NCI-H2107 (cell line): ENCODE measurements at places on chromosomes 3 and 15.
A peak's percentile ranks its signal among the peaks of the same experiment; 100 is the strongest.

DNA sequence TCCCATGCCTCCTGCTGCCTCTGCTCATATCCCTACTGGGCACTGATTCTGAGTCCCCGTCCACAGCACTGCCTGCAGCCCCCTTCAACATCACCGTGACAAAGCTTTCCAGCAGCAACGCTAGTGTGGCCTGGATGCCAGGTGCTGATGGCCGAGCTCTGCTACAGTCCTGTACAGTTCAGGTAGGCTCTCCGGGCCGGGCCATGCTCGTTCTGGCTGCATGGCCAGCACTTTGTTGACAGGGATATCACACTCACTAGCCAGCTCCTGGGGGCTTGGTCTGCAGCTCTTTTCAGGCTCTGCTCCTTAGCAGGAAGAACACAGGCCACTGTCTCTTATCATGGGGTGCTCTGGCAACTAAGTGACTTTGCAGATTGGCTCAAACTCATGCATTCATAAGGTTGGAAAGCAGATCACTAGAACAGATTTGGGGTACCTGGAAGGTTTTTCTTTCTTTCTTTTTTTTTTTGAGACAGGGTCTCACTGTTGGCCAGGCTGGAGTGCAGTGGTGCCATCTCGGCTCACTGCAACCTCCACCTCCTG is 6.0 kb downstream of the TYRO3 start:
- DNase-seq = no peak

DNA sequence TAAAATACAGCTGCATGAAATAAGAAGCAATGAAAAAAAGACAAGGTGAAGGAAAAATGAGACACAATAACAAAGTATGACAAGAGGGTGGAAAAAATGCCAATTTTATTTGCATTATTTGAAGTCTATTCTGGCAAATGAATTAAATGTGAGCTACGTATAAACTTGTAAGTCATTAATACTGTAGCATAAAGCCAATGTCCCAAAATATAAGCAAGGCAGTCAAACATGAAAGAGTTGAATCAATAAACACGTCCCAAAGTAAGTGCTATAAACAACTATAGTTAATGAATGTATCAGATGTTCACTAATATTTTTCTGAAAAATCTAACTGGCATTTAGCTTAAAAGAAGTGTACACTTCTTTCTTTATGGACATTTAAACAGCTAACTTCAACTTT is 481.9 kb downstream of the ROBO1 start:
- DNase-seq = no peak

GRCh38 chr15:73753250-73754130 is at the start of gene INSYN1:
TSS of gene INSYN1 (minus strand) at chr15:73753351. CDS start at chr15:73751130, 2,221 bp downstream.
- no peak for DNase-seq

DNA sequence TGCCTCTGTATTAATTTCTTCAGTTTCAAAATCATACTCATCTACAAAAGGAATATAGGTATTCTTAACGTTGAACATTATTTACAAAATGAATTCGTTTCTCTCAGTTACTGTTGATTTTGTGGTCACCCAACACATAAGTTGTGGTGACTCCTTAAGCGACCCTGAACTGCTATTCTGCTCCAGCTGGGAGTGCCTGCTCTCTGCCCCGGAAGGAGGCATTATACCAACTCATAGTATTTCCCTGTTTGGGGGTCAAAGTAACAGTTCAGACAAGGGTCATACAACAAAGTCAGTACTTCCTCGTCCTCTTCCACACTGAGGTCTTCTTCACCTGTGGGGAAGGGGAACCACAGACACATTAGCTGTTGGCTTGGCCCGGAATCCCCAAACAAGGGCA is 75.7 kb upstream of the FAM3D start:
- no peak for DNase-seq

- DNase-seq = no peak
These were observed 231.0 kb upstream of the CHRNA7 start for GRCh38 chr15:31799319-31799714.

GRCh38 chr3:16136055-16136454 is 38.4 kb upstream of the GALNT15 start:
- DNase-seq = no peak

GRCh38 chr3:108159865-108160264 is 62.4 kb downstream of the IFT57 start:
- no peak for DNase-seq

DNA sequence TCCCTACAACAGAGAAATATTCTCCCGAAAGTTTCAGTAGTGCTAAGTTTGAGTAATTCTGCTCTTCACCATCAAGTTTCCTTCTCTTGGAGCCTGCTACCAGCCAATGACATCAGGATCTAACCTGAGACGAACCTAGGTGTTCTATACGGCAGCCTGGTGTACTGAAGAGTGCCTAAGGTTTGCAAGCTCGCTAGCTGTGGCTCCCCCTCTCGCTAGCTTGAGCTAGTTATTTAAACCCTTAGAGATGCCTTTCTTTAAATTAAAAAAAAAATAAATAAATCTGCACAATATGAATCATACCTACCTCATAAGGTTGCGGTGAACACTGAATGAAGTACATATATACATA is 1.4 kb upstream of the COL8A1 start:
- DNase-seq = no peak

- DNase-seq = no peak
These were observed 163.3 kb downstream of the PLCH1 start for GRCh38 chr3:155581579-155581978.

- no peak for DNase-seq
These were observed 69.2 kb upstream of the CSTA start for GRCh38 chr3:122255757-122256439.

DNA sequence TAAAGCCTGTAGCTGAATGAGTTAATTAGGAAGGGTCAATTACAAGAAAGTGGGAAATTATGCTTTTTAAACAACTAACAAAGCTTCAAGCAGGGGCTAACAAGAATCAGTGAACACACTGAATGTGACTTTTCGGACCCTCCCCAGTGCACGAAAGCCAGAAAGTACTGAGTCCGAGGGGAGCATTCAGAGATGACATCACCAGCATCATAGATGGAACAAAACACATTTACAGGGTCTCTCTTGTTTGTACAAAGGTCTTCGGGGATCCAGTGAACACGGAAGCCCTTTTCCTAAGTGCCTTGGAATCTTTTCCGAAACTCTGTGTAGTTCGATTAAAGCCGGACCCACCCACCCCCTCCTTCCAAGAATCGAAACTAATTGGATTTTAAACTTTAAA is 829 bp downstream of the DCP1A start:
- no peak for DNase-seq

GRCh38 chr3:9158865-9159630 is 90.4 kb downstream of the SRGAP3 start:
- no peak for DNase-seq

DNA sequence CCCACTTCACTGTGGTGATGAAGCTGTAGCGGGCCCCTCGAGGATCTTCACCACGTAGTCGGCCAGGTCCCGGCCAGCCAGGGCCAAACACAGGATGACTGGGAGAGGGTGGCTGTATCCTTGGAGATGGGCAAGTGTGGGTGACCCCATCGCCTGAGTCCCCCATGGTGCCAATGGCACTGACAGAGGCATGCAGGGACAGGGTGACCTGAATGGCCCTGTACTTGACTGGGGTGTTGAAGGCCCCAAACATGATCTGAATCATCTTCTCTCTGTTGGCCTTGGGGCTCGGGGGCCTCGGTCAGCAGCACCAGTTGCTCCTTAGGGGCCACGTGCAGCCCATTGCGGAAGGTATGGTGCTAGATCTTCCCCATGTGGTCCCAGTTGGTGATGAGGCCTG is 17.1 kb upstream of the AP3B2 start:
- no peak for DNase-seq

DNA sequence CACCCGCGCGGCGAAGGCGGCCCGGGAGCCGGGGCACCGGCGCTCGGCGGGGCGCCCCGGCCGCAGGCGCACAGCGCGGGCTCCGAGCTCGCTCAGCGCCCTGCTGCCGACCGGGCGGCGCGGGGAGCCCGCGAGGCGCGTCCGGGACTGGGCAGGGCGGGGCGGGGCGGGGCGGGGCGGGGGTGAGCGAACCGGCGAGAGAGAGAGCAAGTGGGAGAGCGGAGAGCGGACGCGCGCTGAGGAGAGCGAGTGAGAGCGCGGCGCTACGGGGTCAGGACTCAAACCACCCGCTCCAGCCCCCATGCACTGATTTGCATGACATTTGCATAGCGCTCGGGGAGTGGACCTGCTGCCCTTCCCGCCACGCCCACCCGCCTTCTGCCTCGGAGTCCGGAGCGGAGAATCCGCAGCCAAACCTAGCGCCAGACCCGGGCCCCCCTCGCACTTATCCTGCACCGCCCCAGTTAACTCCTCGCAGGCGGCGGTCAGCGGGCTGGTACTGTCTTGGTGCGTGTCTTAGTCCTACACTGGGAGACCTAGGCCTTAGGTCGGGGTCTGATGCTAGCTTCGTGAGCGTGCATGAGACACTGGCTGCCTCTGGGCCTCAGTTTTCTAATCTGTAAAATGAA is at the start of gene MYLK:
TSS of gene MYLK (minus strand) at position 130 of the 629 bp plus-strand sequence. CDS start 90,491 bp downstream, outside the sequence.
- peak; percentile 19 for DNase-seq

- no peak for DNase-seq
These were observed 190.1 kb downstream of the PDE8A start for GRCh38 chr15:85171736-85172135.

- DNase-seq = no peak
These were observed 7.4 kb downstream of the EAF1 start for GRCh38 chr3:15434756-15435155.

DNA sequence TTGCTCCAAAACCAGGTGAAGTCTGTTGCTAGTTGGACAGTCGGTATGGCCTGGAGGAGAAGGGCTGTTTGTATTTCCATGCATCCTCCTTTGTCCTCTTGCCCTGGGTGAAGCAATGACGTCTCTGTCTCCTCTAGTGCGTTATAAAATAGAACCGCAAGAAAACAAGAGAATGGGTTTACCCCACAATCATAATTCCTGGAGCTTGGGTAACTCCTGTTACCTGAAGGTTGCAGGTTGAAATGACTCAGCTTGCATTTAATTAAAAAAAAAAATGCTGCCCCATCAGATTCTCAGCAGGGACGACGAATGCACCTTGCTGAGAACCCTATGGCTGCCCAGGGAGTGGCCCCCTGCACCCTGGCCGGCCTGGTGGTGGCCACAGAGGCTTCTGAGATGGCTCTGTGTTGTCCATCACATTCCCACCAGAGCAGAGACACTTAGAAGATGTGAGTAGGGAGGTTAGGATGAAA is 228.2 kb upstream of the BHLHE40 start:
- no peak for DNase-seq

DNA sequence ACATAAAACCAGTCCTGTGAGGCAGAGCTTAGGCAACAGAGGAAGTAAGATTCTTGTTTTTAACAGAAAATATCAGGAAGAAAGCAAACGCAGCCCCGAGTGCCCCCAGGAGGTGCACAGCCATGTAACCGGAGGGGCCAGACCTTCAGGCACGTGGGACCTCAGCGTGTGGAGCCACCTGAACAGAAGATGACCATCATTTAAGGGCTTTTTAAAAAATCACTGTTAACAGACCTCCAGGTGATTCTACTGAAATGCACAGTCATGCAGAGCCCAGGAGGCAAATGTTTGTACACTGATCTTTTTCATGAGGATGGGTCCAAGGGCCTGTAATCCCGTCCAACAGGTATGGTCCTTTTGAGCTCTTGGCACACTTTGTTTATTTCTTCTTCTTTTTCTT is 38.8 kb downstream of the SPG21 start:
- DNase-seq = no peak

DNA sequence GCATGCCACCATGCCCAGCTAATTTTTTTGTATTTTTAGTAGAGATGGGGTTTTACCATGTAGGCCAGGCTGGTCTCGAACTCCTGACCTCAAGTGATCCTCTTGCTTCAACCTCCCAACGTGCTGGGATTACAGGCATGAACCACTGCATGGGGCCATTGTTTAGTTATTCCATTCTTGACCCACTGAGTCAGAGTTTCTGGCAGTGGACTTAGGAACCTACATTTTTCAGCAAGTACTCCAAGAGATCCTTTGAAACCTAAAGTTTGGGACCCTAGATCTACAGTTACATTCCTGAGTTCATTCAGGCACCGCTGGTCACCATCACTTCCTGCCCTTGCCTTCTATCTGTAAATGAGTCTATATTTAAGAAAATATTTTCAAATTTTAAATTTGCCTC is 1.4 kb upstream of the TNFSF10 start:
- DNase-seq = no peak

DNA sequence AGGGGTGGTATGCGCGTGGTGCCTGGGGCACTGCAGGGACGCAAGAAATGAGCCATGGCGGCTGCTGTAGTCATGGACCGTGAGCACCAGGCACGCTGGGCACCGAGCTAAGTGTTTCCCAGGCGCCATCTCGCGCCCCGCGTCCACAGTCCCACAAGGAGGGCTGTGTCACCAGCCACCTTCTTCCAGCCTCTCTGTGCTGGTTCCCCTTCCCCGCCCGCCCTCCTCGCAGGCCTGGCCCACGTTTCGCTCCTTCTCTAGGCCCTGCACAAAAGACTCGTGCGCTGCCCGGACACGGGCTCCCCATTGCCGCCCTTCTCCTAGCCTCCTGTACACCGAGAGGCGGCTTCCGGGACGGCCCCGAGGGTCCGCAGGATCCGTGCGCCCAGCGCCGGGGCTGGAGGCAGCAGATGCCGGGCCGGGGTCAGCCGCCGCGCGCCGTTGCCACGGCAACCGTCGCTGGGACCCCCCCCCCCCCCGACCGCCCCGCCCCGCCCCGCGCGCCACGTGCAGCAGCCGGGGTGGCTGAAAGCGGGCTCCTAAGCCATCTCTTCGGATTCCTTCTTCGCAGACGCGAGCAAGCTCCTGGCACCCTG is 113.4 kb downstream of the SRGAP3 start:
- no peak for DNase-seq

DNA sequence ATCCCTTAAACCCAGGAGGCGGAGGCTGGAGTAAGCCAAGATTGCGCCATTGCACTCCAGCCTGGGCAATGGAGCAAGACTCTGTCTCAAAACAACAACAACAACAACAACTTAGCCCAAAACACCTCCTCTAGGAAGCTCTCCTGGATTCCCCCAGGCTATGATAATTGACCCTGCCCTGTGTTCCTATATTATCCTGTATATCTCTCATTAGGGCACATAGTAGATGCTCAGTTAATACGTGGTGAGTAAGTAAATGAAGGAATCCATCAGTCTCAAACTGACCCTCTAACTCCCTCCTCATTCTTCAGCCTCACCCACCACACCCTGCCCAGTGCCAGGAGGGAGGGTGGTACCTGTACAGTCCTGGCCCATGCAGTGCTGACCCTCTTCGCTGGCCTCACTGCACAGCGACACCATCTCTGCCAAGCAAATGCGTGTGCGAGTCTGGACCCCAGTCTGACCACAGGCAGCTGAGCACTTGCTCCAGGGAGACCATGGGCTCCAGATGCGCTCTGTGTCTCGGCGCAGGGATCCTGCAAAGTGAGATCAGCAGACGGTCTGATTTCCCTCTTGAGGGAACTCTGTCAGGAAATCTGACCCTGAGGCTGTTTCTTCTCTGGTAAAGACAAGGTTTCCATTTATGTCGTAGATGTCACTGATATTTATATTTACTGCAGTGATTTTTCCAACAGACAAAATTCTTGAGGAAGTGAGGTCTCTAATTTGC is 6.2 kb downstream of the CILP start:
- no peak for DNase-seq
